ENCODE measurements at places on chromosomes 3 and 15.

DNA sequence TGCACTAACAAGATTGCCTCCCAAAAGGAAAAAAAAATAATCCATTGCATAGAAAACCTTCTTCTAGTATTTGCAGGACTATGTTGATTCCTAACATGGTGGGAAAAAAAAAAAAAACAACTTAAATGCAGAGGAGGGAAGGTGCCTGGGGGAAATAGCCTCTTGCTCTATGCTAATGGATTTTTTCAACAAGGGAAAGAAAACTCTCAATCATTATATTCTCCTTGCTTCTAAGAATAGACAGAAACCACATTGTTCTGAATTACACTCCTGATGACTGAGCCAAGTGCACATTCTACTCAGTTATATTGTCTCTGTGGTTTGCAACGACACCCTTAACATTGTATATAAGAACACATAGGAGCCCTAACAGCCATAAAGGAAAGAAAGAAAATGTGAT is 760.2 kb downstream of the NAALADL2 start:
- DNase-seq, result no peak

- no peak for DNase-seq
Observed at GRCh38 chr3:70716832-70717231, 404.4 kb upstream of the MDFIC2 start.

- no peak for DNase-seq
Observed at GRCh38 chr15:69140306-69140705, 20.1 kb upstream of the GLCE start.

DNA sequence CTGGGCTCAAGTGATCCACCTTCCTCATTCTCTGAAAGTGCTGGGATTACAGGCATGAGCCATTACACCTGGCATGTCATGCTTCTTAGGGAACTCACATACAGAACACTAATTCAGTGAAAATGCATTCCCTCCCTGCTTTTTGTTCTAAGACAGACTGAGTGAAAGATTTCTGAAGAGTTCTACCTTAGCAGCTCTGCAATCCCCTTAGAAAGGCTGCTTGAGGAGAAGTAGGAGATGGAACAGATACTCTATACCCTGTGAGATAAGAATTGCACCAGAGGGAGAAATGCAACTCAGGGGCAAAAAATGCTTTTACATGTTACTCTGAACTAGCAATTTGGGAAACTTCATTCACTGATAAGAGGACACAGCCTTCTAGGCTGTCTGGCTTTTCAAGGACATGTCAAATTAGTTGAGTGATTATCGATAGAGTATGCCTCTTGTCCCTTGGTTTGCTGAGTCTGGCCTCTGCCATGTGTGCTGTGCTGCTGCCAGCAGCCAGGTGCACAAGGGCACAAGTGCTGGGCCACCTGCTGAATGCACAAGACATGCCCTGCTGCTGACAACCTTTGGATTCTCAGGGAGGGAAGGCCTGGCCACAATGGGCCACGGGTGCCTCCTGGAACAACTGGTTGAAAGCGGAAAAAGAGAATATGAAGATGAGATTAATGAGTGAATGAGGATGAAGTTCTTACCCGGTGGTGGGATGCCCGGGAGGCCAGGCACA is 17.8 kb downstream of the UQCC5 start:
- DNase-seq, result no peak

- no peak for DNase-seq
Observed at GRCh38 chr3:123610331-123610730, 25.5 kb upstream of the HACD2 start.

DNA sequence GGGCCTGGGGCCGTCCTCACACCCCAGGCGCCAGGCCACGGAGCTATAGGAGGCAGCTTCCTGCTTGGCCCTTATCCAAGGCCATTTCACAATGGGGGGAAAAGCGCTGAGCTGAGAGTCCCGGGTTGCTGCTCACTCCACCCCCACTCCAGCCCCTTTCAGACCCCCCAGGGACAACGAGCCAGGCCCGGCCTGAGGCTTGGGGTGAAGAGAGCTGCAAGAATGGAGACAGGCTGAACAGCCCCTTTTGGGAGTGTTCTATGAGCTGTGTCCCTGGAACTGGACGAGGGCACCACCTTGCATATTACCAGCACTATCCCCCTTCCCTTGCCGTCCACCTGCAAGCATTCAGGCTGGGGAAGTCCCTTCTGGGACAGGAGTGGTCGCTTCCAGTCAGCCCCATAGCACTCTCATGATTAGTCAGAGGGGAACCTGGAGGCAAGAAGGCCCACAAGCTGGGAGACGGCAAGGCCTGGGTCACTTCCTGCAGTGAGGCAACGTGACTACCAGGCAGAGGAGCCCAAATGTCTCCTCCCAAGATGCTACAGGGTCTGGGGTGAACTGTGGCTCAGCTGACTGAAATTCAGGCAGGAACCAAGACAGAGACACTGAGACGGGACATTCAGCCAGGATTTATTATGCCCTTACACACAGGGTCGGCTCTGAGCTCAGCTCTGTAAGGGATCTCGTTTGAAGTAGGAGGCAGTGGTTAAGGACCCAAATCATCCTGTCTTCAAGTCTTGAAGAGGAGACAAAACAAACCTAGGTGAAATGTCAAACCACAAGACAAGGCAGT is 8.6 kb upstream of the SRP14 start:
- peak; percentile 60 for DNase-seq

DNA sequence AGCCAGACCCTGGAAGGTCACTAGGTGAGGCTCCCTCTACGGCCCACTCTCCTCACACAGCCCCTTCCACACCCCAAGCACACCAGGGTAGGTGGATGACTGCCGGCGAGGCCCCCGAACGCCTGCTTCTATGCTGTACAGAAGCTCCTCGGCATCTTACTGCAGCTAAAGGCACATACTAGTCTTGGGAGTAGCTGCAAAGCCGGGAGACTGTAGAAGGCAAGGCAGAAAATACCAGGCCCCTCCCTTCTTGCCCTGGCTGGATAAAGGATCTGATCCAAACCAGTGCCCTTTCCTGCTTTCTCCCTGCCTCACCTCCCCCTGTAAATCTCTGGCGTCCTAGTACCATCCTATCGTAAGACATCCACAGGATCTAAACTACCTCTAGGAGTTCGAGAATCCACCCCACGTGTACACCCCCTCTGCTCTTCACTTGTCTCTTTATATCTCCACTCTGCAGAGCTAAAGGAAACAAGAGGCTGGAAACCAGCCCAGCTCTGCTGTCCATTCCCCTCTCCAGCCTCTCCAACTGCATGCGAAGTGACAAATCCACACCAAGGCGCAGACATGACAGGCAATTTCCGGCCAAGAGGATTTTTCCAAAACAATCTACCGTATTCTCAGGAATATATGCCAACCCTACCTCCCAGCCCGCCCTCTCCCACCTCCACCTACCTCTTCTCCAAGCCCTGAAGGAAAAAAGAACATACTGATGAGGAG is 11.8 kb downstream of the TNK2 start:
- no peak for DNase-seq

DNA sequence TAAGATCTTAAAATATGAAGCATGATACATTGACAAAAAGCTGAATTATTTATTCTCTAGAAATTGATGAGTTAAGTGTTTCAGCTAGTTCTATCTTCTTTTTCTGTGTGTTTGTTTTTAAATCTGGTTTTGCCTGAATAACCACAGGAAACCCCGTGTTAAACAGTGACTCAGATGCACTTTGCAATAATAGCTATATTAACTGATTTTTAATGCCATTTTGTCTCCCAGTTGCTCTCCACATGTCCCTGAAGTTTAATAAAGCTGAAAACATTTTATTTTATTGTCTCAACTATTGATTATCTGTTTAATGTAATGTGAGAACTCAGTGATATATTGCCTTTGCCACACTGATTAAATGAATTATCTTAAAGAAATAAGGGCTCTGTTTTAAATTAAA is 42.8 kb upstream of the ROBO1 start:
- no peak for DNase-seq

DNA sequence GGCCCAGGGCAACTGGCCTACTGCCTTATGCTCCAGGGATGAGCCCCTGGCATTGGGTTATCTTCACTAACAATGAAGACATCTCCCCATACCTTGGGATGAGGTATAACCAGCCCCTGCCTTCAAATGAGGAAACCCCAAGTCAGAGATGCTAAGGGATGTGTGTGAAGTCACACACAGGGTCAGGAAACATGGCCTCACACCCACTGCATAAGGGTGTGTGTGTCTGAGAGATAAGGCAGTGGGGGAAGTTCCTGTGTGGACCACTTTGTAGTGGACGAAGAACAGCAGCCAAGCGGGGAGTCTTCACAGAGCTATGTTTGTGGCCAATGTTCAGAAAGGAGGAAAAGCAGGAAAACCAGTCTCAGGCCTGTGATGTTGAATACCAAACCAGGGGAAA is 10.5 kb downstream of the ELP6 start:
- DNase-seq, result no peak

DNA sequence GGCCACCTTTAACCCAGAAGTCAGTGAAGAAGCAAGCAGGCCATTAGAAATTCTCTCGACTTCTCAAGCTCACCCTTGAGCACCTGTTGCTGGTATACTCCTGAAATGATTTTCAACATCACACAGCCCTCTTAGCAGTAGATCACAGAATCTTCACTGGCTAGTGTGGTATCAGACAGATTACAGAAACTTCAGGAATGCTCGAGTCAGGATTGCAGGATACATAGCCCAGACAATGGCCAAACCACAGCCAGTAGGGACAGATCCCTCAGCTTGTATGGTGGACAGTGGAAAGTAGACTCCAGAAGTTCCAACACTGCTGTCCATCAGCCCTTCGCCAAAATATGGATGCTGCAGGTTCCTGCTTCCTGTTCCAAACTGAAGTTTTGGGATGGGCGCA is 4.5 kb upstream of the KLHL40 start:
- DNase-seq, result no peak
